ENCODE measurements at places on chromosomes 4 and X. TPM values are rescaled to one million over a fixed set of nuclear protein-coding genes. Genes with fewer than 3 reads are reported as not detected.
A peak's percentile ranks its signal among the peaks of the same experiment; 100 is the strongest.

- DNase-seq = no peak
These were observed 13.1 kb downstream of the HSD17B13 start for GRCh38 chr4:87309625-87310024.

DNA sequence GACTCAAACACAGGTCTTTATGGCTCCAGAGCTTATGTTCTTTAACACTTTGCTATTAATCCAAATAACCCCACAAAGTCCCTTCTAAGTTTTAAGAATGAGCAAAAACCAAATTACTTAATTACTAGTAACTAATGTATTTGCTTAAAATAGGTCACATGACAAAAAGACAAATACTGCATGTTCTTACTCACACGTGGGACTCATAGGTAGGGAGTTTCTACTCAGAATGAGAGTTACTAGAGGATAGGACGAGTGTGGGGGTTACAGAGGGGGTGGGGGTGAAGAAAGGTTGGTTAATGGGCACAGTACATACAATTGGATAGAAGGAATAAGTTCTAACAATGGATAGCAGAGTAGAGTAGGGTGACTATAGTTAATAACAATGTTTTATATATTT is 5.8 kb downstream of the RPS6KA3 start:
- no peak for DNase-seq

DNA sequence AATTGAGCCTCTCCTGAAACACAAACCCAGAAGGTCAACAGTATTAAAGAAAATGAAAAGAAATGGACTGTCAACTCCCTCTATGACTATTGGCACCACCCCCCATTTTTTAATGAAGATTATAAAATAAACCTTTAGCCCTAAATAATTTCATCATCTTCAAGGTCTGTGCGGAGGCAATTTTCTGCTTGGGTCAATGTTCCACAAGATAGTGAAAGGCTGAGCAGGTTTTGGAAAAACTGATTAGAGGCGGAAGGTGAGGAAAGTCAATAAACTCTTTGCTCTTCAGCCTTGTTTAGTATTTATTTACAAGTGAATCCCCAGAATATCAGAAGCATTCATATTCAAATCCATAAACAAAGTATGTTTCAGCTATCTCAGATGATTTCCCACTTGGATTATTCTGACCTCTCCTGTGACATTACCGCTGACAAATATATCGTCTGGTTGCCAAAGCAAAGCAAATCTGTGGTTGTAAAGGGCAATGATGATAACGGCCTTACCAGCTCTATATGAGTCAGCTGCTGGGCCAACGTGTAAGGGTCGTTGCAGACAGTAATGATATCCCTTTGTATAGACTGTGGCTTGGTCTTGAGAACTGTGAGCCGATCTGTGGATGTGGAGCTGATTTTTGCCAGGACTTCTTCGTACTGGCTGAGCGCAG is 24.0 kb downstream of the RASGEF1B start:
- DNase-seq = no peak

GRCh38 chr4:13893987-13894386 is 266.5 kb upstream of the BOD1L1 start:
- DNase-seq = no peak

- no peak for DNase-seq
These were observed 146.7 kb upstream of the ZXDB start for GRCh38 chrX:57445076-57445475.

- DNase-seq = no peak
These were observed 163.7 kb downstream of the CORIN start for GRCh38 chr4:47674144-47674543.

GRCh38 chrX:39688576-39689375 is 409.0 kb downstream of the BCOR start:
- no peak for DNase-seq

DNA sequence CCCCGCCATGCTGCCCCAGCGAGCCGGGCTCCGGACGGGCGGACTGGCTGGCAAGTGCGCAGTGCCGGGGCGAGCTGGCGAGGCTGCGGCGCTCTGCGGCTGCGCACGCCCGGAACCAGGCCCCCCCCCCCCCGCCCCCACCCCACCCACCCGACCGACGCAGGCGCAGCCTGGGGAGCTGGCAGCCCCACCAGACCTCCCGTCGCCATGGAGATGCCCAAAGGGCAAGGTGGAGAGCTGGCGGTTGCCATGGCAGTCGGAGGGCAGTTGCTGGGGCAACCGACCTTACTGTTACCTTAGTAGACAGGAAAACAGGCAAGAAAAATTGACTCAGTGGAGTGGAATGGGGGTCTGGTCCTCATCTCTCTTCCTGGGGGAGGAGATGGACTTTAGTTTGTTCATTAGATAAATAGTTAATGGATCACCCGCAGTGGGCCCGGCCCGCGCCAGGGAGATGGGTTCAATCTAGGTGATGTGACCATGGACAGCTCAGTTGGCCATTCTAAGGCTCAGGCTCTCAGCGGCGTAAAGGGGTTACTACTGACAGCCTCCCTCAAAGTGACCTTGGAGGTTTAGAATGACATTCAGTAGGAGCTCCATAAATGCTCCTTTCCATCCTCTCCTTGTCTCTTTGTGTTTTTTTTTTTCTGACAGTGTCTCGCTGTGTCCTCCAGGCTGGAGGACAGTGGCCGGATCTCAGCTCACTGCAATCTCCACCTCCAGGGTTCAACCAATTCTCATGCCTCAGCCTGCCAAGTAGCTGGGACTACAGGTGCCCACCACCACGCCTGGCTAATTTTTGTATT is at the start of gene PCSK1N:
Gene PCSK1N, minus strand, starts transcription at position 87 of the 806 bp plus-strand sequence. Its CDS starts 78 bp downstream, at position 9.
- peak; percentile 52 for DNase-seq

GRCh38 chr4:69054578-69055200 is 41.6 kb upstream of the UGT2B7 start:
- DNase-seq = no peak

DNA sequence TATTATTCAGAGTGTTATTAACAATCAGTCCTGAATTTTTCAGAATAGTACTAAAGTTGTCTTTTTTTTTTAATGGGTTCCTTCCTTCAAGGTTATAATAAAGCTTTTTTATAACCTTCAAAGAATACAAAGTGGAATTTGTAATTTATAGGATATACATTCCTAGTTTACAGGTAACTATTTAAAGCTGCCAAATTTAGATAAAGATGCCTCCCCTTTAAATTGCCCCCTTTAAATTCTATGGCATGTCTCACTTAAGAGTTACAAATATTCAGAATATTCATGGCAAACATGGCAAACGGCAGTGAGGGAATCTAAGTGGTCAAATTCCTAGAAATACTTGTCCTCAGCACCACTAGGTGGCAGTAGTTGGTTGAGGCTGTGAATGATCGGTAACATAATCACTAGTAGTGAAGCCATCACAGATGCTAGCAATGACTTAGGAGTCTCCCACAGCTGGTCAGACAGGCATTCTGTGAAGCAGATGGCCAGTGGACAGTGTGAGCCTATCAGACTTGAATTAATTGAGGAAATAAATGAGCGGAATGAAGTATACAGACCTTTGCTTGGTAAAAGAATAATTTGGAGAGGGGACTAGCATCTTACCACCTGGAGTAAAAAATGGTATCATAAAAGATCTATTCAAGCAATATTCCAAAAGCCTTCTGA is 86.4 kb downstream of the CBR4 start:
- DNase-seq = no peak

DNA sequence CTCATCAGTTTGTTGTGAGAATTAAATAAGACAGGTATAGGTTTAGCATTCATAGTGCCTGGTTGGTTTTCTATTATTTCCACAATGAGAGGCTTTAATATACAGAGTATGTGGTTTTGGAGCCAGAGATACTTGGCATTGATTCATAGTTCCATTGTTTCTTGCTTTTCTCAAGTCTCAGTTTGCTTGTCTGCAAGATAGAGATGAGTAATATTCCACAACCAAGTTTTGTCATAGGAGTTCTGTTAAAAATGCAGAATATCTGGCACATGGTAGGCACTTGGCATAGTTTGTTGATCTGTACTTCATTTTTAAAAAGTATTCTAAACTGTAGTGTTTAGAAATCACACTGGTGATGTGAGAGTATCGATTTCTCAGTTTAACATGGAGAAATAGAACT is 37.5 kb upstream of the EDA2R start:
- no peak for DNase-seq

GRCh38 chrX:120568035-120568434 is 7.3 kb upstream of the CUL4B start:
- no peak for DNase-seq

Gene SH3RF1
- total RNA-seq = 0.42 TPM

Gene FAM133A
- total RNA-seq = not detected

Gene CTAG2
- not detected for total RNA-seq

Gene FATE1
- total RNA-seq = not detected

Gene KDR
- not detected for total RNA-seq

Gene GC
- not detected for total RNA-seq

Gene ADH7
- not detected for total RNA-seq
